GM13976 (cell line): ENCODE measurements at places on chromosomes 6 and 20.

- no peak for DNase-seq
Measured at GRCh38 chr6:164184410-164184809, 769.9 kb downstream of the QKI start.

DNA sequence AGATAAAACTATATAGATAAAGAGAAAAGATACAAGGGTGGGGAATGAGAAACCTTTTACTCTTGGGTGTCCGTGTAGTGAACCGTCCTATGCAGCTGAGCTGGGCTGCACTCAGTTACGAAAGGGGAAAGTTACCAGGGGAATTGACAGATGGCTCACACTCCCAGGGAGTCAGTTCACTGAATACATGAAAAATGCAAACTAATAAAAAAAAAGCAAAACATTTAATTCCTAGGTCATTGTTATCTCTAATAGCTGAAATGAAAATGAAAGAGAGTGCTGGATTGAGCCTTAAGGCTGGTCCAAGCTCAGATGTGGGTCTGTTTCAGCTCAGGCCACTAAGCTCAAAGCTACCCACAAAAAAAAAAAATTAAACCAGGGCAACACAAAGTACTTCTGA is 138.0 kb downstream of the THBS2 start:
- DNase-seq = no peak

GRCh38 chr6:14434916-14435690 is 317.5 kb downstream of the CD83 start:
- no peak for DNase-seq

GRCh38 chr6:151482290-151482689 is 11.5 kb upstream of the CCDC170 start:
- DNase-seq = peak; percentile 37

DNA sequence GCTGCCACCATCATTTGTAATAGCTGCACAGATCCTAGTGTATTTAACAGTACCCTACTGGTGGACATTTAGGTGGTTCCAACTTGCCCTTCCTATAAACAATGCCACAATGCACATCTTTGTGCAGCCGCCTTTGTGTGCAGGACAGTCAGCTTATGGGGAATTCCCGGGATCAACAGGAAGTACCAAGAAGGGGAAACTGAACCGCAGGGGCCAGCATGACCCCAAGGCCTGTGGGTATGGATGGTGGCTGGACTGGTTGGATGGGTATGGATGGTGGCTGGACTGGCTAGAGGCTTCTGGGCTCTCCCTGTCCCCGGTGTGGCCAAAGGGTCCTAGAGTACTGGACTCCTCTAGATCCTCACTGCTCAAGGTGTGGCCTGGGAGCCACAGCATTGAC is 46.7 kb downstream of the CEBPB start:
- no peak for DNase-seq

DNA sequence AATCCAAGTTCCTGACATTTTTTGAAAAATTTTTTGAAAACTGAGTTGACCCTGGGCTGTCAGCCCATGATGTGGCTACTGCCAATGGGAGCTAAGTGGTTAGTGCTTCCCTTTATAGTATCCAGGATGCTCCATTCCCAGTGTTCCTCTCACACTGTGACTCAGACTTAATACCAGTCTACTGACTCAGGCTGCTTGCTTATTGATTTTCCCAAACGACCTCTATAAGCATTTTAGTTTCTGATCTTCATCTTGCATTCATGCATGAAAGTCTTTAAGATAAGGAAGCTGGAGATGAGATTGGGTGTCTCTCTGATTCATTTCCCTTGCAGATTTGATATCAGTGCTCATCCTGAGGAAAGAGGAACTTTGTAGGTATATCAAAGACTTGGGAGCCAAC is 560.0 kb downstream of the TBC1D32 start:
- no peak for DNase-seq

DNA sequence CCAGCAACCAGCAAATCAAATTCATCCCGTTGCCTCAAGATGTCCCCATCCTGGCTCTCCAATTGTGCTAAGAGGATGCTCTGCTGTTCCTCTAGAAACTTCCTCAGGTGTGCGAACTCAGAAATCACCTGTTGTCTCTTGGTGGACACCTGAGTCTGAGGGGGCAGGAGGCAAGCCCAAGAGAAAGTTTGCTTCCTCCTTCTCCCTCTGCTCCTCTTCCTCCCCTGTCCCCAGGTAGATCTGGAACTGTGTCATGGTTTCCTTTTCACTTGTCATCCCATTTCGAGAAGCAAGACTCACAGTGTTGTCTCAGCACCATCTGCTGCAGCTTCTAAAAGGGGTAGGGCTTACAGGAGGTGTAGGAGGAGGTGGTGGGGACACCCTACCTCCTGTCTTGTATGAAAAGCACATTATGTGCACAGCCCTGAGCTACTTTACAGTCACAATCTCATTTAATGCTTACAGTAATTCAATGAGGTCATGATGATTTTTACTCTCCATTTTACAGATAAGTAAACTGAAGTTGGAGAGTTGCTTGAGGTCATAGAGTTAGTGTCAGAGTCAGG is 2.5 kb downstream of the TRIM10 start:
- no peak for DNase-seq

DNA sequence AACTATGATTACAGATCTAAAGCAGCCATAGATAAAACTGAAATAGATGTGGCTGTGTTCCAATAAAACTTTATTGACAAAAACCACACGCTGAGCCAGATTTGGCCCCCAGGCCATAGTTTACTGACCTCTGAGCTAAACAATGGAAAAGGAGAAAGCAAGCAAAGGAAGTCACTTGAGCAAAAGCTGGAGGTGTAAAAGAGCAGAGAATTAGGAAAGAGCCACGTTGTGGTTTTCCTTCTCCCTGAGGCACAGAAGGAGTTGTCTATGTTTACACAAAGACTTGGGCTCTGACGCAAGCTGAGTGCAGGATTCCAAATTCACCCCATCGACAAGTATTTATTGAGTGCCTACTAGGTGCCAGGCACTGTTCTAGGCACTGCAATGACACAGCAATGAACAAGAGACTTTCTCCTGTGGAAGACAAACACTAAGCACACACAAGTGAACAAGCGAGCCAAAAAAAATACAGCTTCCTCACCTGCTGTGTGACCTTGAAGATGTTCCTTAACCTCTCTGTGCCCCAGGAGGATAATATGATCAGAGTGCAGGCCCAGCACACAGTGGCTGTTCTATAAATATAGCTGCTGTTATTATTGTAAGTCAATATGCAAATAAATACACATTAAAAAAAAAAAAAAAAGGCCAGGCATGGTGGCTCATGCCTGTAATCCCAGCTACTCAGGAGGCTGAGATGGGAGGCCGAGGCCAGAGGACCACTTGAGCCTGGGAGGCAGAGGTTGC is 75.4 kb upstream of the PTPN1 start:
- DNase-seq = no peak

DNA sequence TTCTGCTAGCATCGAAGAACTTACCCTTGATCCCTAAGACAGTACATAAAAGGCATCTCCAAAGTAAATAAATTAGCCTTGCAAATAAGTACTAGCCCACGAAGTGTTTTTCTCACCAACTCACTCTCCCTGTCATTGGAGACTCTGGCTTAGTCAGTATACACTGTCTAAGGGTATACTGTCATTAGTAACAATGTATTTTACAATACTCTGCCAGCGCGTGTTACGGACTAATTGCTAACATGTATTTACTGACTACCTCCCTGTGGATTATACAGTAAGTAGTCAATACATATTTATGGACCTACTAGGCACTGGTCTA is 72.1 kb downstream of the NFATC2 start:
- no peak for DNase-seq

DNA sequence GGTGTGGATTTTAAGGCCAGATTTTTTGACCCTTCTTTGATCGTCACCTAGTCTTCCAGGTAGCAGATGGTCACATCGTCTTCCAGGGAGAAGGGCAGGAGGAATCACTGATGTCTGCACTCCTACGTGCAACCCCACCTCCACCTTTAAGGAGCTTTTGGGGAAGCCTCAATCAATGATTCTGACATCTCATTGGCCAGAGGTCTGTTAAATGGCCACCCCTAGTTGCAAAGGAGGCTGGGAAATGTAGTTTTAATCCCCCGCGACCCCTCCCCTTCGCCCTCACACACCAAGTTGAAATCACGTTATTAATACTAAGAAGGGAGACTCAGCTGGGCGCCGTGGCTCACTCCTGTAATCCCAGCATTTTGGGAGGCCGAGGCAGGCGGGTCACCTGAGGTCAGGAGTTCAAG is 151.4 kb downstream of the BCAS1 start:
- no peak for DNase-seq

GRCh38 chr6:47278545-47278944 is 31.2 kb downstream of the TNFRSF21 start:
- no peak for DNase-seq

DNA sequence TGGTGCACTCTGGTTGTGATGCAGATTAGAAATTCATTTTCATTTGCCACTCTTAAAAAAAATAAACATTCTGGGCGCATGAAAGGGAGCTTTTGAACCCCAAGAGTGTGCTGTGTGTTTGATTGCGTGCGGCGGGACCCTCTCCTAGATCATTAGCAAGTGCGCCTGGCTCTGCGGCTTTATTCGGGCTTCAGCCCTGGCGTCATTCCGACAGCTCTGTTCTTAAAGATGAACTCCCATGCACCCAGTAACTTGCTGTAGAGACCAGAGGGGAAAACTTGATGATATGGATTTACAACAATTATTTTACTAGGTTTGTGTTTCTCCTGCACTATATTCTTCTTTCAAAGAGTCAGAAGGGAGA is 48.9 kb upstream of the ARMC2 start:
- no peak for DNase-seq

GRCh38 chr6:72533606-72534005 is 88.3 kb upstream of the KCNQ5 start:
- no peak for DNase-seq

- peak; percentile 56 for DNase-seq
Measured at GRCh38 chr6:130517444-130517931, 151.7 kb downstream of the TMEM200A start.

- no peak for DNase-seq
Measured at GRCh38 chr6:70724524-70724923, 56.8 kb downstream of the SMAP1 start.

GRCh38 chr6:163249651-163250101 is 164.8 kb upstream of the QKI start:
- DNase-seq = no peak

- DNase-seq = no peak
Measured at GRCh38 chr20:49810491-49811190, 2.0 kb upstream of the SLC9A8 start.

GRCh38 chr6:2945153-2945452 is 26.3 kb downstream of the SERPINB6 start:
- DNase-seq = no peak

- no peak for DNase-seq
Measured at GRCh38 chr6:53161481-53162009, 12.9 kb upstream of the GCM1 start.

- DNase-seq = no peak
Measured at GRCh38 chr20:39660226-39660625, 698.1 kb downstream of the DHX35 start.

DNA sequence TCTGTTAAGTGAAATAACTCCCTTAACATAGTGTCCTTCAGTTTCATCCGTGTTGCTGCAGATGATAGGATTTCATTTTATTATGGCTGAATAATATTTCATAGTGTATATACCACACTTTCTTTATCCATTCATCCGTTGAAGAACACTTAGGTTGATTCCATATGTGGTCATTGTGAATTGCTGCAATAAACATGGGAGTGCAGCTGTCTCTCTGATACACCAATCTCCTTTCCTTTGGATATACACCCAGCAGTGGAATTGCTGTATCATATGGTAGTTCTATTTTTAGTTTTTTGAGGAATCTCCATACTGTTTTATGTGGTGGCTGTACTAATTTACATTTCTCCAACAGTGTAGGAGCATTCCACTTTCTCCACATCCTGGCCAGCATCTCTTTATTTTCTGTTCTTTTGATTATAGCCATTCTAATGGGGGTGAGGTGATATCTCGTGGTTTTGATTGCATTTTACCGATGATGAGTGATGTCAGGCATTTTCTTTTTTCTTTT is 193.2 kb downstream of the SLC16A10 start:
- no peak for DNase-seq

DNA sequence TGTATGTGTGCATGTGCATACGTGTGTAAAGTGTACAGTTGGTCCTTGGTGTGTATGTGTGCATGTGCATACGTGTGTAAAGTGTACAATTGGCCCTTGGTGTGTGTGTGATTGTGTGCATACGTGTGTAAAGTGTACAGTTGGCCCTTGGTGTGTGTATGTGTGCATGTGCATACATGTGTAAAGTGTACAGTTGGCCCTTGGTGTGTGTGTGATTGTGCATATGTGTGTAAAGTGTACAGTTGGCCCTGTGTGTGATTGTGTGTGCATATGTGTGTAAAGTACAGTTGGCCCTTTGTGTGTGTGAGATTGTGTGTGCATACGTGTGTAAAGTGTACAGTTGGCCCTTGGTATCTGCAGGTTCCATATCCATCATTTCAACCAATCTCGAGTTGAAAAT is 5.1 kb upstream of the LIME1 start:
- DNase-seq = no peak

DNA sequence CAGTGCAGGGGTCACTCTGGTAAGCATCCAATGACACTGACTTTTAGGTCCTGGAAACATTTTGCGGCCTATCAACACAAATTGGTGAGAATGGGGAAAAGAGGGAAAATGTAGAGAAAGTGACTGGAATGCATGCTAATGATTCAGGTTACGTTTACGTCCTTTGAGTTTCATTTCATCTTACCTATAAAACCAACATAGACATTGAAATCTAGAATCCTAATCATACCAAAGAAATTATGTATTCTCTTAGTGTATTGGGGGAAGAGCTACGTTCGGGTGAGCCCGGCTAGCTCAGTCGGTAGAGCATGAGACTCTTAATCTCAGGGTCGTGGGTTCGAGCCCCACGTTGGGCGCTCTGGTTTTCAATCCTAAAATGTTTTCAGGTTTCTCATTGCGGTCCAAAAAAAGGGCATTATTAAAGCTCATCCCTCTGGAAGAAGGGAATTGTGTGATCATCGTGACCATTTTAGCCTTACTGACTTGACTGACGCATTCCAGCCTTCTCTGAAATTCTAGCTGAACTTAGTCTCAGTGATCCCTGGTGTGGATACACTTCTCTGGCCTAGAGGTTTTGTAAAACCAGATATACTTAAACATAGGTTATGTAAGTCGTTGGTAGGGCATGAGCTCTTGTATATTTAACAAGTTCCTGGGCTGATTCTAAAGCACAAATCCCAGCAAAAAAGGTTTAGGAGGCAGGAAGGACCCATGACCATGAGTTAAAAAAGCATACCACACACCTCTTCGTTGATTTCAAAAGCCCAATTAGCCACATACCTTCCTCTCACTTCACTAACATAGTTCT is 18.3 kb downstream of the HMGN4 start:
- DNase-seq = no peak
